NCI-H1436 treated with DMSO at 0.1 percent for 48 hours (cell line): ENCODE measurements at places on chromosomes 16 and 17.

- no peak for DNase-seq
These were observed 78.4 kb downstream of the SLC39A11 start for GRCh38 chr17:73013816-73014663.

- DNase-seq = no peak
These were observed 4.5 kb downstream of the MIF4GD start for GRCh38 chr17:75266316-75267152.

DNA sequence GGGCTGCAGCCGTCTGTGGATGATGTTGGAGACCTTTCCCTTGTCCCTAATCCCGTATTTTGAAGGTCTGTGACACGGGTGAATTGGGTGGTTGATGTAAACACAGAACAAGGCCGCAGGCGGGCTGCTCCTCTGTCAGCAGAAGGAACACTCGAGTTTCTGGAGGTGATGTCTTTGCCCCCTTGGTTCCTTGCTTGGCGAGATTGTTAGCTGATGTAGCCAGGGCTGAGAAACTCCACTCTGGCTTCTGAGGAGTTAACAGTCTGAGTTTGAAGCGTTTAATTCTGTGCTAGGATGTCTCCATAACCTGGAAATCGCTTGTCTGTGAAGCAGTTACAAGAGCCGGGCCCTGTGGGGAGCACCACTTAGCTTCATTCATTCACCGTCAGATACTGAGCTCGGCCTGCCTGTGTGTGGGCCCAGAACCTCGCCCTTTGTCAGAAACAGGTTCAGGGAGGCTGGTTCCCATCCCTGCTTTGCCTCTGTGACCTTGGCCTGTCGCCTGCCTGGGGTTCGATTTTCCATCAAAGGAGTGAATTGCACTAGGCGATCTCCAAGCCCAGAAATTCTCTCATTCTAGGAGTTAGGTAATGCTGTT, 1.3 kb downstream of the MAPK8IP3 start:
- DNase-seq = no peak

GRCh38 chr16:50485232-50485631, 63.0 kb upstream of the NKD1 start:
- no peak for DNase-seq

DNA sequence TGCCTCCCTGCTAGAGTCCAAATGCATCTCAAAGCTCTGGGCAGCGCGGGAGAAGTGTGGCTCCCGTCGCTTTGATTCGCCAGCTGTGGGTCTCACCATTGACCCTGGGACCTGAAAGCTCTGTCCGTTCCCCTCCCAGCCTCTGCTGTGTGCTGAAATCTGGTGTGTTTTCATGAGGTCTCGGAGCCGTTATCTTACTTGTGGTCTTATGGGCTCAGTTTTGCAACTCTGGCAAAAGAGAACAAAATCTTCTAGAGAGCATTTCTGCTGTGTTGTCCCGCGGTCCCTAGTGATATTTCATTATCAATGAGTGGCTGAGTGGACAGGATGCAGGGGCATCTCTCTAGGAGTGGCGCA, 13.3 kb downstream of the CRISPLD2 start:
- no peak for DNase-seq

DNA sequence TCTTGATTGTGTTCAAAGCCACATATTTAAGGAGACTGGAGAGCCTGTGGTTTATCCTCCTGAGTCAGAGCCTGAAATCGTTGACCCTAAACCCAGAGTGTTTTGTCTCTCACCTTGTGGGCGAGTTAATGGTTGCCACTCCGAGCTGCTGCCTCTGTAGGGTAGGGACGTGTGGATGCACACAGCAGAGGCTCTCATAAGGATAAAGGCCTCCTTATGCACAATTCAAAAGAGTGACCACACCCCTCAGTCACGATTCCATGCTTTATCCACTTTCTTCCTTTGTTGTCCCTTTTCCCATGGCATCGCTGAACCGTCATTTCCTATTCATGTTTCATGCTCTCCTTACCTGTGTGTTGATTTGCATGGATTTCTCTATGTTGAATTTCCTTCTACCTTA, 805.0 kb upstream of the RBFOX1 start:
- no peak for DNase-seq

DNA sequence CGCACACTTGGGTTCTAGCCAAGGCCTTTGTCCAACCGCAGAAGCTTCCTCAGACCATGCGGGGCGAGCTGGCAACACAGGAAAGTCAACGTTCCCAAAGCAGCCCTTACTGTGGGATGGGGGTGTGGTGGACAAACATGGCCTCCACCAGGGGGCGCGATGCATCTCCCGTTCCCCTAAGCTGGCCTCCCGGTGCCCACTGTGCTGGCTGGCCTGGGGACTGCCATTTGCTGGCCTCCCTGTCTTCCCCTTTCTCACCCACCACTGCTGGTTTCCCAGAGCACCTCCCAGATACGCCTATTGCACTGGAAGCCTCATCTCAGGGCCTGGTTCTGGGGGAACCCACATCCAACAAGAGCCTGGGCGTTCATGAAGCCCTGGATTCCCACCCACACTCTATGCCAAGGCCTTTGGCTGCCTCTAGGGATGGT, 145.3 kb downstream of the IRF8 start:
- DNase-seq = no peak

- DNase-seq = no peak
These were observed 71.1 kb downstream of the DYNLRB2 start for GRCh38 chr16:80611930-80612327.

DNA sequence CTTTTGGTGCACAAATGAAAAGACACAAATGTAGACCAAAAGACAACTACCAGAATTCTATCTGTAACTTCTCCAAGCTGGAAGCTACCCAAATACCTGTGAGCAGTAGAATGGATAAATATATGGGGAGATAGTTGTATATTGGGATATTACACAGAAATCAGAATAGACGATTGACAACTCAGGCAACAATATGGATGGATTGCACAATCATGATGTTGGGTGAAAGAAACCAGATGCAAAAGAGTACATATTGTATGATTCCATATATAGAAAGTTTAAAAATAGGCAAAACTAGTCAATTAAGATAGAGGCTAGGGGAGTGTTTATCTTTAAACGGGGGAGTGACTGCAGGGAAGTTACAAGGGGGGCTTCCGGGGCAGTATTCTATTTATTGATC, 77.5 kb upstream of the NKD1 start:
- no peak for DNase-seq

DNA sequence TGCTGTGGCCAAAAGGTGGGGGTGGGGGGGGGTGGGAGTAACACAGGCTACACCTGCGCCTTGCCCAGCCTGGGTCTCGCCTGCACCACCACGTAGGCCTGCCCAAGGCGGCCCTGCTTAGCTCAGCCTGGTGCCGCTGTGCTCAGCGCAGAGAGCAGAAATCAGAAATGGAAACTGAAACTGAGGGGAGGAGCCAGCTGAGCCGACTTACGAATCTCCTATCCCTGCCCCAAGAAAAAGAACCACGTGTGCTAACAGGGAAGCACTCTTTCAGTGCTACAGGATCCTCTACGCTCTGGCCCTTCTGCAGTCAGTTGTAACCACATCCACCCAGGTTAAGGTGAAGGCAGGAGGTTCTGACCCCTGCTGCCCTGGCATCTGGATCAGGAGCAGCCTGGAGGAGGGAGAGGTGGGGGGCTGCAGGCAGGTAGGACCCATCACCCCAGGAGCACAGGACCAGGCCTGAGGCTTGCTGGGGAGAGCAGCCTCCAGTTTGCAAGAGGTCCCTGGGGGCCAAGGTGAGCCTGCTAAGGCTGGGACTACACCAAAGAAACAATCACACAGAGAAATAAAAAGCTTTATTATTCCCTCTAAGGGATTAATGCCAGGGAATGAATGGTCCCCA, at the start of gene DHX58:
DHX58 (minus strand) TSS at position 163 of the 625 bp plus-strand sequence. CDS start 822 bp downstream, outside the sequence.
- peak; percentile 86 for DNase-seq

DNA sequence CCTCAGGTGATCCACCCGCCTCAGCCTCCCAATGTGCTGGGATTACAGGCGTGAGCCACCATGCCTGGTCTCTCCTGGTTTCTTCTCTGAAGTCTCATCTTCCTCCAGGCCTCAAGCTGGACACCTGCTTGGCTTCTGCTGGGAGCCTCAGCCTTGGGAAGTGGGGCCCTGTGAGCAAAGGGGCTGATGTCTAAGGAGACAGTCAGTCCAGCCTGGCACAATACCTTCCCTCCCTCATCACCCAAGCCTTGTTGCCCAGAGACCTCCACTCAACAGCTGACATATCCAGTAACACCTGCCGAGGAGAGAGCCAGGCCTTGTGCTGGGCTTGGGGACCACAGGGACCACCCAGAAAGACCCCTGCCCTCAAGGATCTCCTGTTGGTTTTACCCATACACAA, 251.6 kb downstream of the GSG1L start:
- DNase-seq = no peak

- no peak for DNase-seq
These were observed 10.9 kb downstream of the SLC43A2 start for GRCh38 chr17:1617620-1618174.

DNA sequence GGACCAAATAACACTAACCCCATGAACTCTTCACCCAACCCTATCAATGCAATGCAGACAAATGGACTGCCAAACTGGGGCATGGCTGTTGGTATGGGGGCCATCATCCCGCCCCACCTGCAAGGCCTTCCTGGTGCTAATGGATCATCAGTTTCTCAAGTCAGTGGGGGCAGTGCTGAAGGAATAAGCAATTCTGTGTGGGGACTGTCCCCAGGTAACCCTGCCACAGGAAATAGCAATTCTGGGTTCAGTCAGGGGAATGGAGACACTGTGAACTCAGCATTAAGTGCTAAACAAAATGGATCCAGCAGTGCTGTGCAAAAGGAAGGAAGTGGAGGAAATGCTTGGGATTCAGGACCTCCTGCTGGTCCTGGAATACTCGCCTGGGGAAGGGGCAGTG, 78.9 kb downstream of the TMC6 start:
- no peak for DNase-seq

DNA sequence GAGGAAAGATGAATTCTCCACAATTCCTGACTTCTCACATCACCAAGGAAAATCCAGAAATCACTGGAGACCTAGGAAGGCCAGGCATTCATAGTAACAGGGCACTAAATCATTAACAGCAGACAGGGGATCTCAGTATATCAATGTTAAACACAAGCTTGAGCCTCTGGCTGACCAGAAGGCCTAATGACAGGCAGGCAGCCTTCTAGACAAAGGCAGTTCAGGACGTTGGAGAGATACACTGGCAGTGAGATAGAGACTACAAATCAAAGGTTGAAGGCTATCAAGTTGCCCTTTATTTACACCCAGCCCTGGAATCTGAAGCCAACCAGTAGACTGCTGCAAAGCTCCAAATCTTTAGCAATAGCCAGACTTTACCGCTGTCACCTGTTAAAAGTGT, 422.8 kb upstream of the CCL2 start:
- no peak for DNase-seq

- no peak for DNase-seq
These were observed 3.8 kb downstream of the HAGH start for GRCh38 chr16:1822801-1823200.

GRCh38 chr17:37147301-37147812, 198.6 kb downstream of the AATF start:
- no peak for DNase-seq

DNA sequence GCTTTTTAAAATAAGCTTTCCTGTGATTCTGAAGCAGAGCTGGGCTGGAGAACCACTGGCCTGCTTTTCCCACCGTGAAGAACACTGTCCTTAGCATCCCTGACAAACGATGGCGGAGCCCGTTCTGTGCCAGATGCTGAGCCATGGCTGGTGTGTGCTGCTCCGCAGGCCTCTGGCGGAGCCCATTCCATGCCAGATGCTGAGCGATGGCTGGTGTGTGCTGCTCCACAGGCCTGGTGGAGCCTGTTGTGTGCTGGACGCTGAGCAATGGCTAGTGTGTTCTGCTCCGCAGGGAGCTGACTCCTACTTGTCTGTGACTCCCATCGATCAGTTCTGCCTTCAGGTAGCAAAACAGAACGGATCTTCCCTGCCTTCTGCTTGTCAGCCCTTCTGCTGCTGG, 4.3 kb downstream of the ENDOV start:
- no peak for DNase-seq

DNA sequence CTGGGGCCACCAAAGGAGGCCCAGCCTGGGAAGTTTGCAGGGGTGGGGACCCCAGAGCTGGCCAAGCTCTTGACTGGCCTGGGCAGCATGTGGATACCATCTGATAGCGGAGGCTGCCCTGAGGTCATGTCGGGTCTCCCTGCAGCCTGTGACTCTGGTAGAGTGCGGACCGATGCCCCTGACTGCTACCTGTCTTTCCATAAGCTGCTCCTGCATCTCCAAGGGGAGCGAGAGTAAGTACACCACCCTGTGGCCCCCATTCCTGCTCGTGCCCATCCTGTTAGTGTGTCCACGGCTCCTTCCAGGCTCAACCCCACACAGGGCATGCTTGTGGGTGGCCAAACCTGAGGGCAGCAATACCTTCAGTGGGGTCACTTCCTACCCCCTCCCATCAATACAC, 8.0 kb downstream of the CETP start:
- DNase-seq = no peak

- no peak for DNase-seq
These were observed 98.6 kb downstream of the CYTH1 start for GRCh38 chr17:78683408-78683961.

DNA sequence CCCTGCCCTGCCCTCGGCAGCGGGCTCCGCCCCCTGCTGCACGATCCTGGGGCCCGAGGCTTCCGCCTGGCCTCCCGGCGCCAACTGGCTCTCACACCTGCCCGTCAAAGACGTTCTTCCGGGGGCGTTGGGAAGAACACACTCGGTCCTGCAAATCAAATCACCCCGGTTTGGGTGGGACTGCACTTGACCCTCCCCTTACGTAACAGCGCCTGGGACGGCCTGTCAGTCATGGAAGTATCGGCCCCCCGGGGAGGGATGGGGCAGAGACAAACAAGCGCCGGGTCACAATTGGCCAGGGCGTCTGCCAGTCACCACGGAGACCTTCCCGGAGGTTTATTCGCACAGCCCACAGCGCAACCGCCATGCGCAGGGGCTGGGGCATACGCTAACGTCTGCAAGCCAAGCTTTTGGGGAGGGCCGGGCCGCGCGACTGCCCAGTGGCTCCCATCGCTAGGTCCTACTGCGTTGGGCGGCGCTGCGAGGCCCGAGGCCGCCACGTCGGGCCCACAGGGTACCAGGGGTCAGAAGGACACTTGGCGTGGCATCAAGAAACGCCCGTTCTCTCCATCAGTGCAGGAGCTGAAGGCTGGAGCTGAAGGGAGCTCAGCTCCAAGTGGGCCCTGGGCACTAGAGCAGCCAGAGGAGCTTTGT, 388 bp upstream of the AKTIP start:
- peak; percentile 99 for DNase-seq
